ENCODE measurements at places on chromosomes 4 and X.

GRCh38 chr4:74054483-74055047 is 16.1 kb upstream of the CXCL3 start:
- no peak for DNase-seq

DNA sequence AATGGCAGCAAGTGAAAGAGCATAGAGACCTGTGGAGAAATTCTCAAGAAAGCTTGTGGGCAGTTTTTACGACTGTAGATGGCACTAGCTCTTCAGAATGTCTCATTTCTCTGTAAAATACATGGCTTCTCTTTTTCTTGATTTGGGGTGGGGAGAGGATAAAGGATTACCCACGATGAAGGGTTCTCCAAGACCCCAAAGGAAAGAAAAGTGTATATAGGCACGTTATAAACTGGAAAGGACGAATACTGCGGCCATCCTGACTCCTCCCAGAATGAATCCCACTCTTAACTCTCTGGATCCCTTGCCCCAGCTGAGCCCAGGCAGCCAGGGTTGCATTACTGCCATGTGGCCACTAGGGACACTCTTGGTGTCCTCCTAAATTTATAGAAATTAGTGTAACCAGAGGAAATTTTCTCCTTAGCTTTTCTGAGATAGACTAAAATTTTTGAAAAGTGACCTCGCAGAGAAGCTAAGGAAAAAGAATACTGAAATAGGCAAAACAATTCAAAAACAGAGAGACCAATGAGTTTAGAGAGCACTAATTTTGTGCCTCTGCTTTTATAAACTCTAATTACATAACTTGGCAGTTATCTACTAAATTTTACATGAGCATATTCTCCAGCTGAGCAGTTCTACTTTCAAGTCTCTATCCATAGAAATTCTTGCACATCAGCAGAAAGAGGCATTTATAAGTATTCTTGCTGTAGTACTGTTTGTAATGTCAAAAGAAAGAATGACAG is 37.8 kb upstream of the PCDH19 start:
- DNase-seq: peak; percentile 32

- DNase-seq: no peak
Observed at GRCh38 chr4:19583827-19584569, 667.7 kb upstream of the SLIT2 start.

GRCh38 chr4:575281-576141 is 584 bp downstream of the TMEM271 start:
- DNase-seq: peak; percentile 74

GRCh38 chr4:188012426-188012945 is 16.9 kb downstream of the ZFP42 start:
- no peak for DNase-seq

GRCh38 chr4:174702979-174703478 is 126.0 kb downstream of the GLRA3 start:
- no peak for DNase-seq

DNA sequence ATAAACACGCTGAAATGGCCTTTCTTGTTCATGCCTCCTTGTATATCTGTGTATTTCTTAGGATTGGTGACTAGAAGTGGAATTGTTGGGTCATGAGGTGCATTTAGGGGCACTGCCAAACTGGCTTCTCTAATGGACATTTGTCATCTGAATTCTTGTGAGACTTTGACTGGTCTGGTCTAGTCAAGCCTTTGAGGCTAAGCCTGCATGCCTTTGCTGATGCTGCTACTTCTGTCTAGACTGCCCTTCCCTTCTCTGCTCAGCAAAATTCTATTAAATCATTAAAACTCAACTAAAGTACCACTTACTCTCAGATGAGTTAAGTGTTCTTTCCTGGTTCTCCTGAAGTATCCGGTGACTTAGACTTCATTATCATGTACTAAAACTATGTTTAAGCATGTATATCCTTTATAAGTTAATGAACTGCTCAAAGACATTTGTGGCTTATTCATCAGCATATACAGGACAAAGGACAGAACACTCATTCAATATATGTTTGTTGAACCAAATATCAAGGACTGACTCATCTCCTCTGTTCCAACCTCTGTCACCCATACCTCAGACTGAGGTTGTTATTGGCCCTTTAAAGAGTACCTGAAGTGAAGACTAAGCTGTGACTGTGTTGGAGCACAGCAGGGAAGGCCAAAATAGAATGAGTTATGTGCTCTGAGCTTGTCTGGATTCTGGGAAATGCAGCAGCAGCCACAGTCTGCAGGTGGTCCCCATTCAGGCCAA is 9.0 kb downstream of the TCEAL1 start:
- DNase-seq: no peak

- no peak for DNase-seq
Observed at GRCh38 chr4:8191136-8191747, 7.8 kb upstream of the SH3TC1 start.

DNA sequence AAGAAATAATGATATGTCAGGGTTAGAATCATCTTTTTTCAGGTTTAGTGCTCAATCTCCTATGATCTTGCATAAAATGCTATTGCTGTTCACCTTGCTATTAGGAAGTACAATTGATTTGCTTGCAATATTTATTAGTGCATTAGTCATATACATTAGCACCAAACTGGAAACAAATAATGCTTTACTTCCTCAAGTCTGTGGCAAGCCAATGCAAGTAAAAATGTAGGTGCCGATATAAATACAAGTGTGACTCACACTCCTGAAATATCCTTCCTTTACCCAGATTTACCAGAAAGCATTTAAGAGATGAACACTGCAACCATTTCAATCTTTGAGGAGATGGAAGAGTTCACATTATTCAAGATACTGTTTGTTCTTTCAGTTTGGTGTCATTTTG is 1487.7 kb upstream of the ADGRL3 start:
- no peak for DNase-seq

DNA sequence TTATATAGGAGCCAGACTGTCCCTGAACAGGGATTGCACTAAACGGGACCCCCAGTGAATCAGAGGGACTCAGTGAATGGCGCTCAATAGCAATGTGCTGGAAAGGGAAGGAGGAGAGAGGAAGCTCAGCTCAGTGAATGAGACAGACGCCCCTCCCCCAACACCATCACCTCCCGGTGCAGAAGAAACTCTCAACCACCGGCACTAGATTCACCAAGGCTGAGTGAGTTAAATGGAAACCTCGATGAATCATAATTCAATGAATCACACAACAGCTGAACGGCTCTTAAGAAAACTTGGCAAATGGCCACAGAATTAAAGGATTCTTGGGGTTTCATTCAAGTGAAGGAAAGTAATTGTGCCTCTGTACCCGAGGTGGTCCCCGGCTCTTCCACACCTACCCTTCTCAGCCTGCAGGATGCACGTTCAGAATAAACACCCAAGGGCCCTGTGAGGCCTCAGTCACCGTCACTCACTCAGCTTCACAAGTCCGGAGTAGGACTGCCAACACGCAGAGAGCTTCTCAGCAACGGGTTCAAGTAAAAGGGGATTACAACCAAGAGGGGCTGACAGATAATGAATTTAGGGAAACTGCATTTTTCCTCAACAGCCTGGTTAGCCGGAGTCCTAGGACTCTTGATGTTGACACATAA is 29.3 kb downstream of the CRMP1 start:
- no peak for DNase-seq

GRCh38 chr4:81595287-81595686 is 123.6 kb upstream of the RASGEF1B start:
- no peak for DNase-seq

- no peak for DNase-seq
Observed at GRCh38 chrX:17425136-17425535, 50.1 kb downstream of the NHS start.

- no peak for DNase-seq
Observed at GRCh38 chr4:107255114-107255513, 219.0 kb upstream of the DKK2 start.

DNA sequence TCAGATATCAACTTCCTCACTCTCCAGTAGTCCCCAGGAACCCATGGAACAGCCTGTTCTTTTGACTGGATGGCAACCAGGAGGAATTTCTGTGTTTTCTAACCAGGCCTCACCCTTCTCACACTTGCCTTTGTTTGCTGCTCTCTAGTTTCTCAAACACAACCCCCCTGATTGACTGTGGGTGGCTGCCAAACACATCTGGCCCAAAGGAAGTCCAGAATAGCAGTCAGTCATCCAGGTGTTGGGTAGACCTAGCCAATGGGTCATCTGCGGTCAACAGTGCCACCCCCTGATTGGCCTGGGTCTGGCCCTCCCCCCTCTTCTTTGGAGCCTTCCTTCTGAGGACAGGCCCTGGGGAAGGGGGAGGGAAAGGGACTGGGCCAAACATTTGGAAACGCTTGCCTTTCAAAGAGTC is 53.7 kb downstream of the MSX1 start:
- no peak for DNase-seq

GRCh38 chr4:92992758-92993157 is 689.0 kb downstream of the GRID2 start:
- no peak for DNase-seq

- no peak for DNase-seq
Observed at GRCh38 chrX:53471346-53471745, 37.2 kb upstream of the HSD17B10 start.

- DNase-seq: no peak
Observed at GRCh38 chr4:73422458-73422752, 13.6 kb upstream of the AFP start.

GRCh38 chrX:104335756-104336155 is 81.0 kb upstream of the ESX1 start:
- DNase-seq: no peak

DNA sequence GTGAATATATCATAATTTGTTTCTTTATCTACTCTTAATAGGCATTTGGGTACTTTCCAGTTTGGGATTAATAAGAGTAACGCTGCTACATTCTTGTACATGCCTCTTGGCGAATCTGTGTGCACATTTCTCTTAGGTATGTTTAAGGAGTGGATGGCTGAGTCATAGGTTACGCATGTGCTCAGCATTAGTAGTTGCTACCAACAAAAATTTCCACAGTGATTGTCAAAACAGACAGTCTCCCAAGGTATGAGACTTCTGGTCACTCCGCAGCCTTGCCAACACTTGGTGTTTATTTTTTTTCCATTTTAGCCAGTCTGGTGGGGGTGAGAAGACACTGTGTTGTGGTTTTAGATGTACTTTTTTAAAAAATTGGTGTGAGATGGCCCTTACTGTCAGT is 44.6 kb downstream of the FGFBP1 start:
- DNase-seq: no peak

GRCh38 chr4:48071191-48071590 is 54.6 kb downstream of the NIPAL1 start:
- DNase-seq: no peak

- DNase-seq: peak; percentile 72
Observed at GRCh38 chrX:1649621-1650020, 34.8 kb downstream of the ASMT start.

- DNase-seq: no peak
Observed at GRCh38 chr4:96775501-96775900, 935.6 kb downstream of the PDHA2 start.

DNA sequence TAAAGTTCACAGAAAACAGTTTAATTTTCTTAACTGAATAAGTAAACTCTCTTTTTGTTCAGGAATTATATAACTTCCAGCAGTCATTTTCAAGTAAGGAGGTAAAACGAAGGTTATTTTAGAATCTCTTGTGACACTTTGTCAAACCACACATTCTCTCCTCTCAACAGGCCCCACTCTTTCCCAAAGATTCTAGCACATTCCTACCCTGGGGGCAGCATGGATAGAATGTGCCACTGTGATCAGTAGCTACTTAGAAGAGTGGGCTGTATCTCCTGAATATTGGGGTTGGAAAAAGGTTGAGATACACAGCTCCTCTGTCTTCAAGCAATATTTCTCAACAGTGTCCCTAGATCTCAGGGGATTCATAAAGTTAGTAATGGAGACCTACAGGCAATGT is 157.6 kb downstream of the EMCN start:
- no peak for DNase-seq

- DNase-seq: no peak
Observed at GRCh38 chrX:45768666-45769236, 568.1 kb upstream of the DIPK2B start.

DNA sequence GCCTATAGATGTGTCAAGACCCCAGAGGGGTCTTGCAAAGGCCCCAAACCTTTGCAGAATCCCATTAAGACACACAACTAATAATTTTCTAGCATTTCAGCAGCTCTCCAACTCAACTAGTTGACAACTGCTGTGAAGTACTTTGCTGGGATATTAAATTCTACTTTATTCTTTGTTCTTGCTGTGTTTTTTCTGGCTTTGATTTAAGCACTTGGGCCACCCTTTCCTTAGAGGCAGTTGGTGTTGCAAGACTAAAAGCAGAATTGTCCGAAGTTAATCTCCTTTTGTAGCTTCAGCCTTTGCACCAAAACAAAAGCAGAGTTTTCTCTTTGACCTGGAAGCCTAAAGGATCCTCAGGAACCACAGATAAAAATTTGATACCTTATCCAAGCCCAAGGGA is 353.1 kb upstream of the CLNK start:
- DNase-seq: no peak

- peak; percentile 42 for DNase-seq
Observed at GRCh38 chr4:176001151-176002006, 64.3 kb upstream of the WDR17 start.

- no peak for DNase-seq
Observed at GRCh38 chr4:125390727-125391126, 76.0 kb downstream of the FAT4 start.
